ENCODE measurements at places on chromosomes 3 and 15.

DNA sequence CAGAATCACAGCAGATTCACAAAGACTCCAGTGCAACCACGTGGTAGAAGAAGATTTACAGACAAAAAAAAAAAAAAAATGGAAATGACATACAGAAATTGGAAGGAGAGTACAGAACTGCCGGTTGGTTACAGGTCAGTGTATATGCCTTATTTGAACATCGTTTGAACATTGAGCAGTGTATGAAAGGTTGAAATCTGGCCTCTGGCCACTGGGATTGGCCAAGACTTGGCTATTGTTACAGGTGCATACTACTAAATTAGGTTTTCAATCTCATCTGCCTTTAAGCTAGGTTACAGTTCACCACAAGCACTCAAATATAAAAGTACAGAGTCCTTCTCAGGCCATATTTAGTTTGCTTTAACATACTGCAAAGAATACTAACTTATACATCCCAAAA is 59.8 kb downstream of the THBS1 start:
- no peak for DNase-seq

DNA sequence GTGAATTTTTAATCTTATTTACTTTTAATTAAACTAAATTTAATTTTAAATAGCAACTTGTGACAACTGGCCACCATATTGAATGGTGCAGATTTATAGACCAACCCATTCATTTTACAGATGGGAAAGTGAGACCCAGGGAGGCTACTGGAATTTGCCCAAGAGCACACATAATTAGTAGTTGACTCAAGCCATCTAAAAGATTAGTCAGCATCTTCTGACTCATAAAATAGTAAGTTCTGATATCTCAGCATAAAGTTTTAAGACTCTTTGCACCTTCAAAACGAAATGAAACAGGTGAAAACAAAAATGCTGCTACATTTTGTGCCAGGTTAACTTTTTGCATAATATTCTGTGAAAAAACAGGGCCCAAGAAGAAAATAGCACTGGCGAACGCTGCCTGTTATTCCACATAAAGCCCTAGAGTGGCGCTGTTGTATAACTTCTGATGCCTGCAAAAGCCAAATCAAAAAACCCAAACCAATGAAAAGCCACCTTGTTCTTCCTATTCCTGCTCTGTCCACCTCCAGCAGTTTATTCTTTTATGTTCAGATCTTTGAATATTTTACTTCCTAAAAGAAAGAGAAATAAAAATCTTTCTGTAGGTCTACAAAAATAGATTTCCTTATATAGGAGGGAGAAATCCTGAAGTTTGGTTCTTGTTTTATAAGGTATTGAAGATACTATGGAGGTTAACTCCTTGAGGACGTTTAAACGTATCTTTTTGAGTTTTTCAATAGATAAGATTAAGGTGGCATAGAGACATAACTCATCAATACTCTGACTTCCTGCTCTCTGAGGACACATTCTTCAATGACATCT is 62.8 kb downstream of the OTOL1 start:
- no peak for DNase-seq

GRCh38 chr3:129689036-129689435 is 82.6 kb upstream of the PLXND1 start:
- DNase-seq, result no peak

GRCh38 chr3:194168994-194169393 is 33.0 kb downstream of the HES1 start:
- no peak for DNase-seq

DNA sequence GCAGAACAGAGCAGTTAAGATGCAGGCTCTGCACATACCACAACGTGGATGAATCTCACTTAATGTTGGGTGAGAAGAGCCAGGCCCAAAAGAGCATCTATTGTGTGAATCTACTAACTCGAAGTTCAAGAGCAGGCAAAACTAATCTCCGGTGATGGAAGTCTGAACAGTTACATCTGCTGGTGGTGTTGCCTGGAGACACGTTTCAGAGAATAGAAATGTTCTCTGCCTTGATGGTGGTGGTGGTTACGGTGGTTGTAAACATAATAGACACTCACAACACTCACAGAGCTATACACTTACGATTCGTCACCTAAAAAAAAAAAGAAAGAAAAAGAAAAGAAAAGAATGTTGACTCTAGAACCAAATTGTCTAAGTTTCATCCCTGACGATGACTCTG is 86.8 kb downstream of the LIPC start:
- DNase-seq, result no peak

DNA sequence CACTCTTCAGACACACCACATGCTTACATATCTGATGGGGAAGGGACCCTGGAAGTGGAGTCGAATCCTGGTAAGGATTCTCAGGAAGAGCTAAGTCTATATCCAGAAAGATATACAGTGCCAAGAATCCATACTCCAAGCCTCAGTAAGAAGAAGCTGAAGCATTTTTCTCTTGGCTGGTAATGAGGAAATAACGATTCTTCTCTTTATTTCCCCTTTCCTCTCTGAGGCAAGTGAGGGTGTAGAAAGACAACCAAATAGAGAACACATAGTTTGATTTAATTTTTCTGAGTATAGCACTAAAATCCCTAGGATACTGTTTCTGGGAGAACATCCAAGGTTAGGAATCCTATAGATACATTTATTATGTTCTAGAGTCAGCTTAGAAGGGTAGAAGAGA is 857.3 kb downstream of the TUSC7 start:
- DNase-seq, result no peak

DNA sequence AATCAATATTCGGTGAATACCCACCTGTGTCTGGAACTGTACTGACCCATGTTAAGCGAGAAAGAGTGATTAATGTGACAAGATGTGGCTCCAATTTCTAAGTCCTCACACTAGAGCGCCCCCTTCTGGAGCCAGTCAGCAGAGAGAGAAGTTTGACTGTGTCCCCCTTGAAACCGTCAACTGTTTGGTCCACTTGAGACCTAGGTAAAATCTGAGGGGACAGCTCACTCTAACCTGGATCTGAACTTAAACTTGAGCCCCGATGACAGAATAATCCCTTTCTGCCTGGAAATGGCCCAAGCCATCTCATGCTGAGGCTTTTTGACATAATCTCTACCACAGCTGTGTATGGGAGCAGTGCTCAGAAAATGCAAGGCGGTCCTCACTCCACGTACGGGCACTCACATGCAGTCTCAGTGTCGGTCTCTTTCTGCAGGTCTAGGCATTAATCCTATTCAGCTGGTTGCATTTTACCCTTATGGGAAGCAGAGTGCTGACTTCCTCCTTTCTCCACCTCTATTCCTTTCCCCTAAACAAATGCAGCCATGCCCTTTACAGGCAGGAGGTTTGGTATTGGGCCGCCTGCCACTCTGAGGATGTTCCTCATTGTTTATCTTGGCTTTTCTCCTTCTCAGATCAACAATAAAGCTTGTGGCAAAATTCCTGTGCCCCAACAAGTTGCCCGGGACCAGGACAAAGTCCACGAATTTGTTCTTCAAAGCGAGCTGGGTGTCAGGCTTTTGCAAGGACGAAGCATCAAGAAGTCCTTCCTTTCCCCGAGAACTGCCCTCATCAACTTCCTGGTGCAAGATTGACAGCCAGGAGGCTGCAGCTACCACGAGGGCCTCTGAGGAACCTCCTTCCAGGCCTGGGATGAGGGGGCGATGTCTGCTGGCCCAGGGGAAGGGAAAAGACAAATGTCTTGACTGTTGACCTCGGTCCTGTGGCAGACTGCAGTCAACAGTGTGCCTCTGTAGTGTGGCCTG is 47.5 kb upstream of the LIMD1 start:
- no peak for DNase-seq

DNA sequence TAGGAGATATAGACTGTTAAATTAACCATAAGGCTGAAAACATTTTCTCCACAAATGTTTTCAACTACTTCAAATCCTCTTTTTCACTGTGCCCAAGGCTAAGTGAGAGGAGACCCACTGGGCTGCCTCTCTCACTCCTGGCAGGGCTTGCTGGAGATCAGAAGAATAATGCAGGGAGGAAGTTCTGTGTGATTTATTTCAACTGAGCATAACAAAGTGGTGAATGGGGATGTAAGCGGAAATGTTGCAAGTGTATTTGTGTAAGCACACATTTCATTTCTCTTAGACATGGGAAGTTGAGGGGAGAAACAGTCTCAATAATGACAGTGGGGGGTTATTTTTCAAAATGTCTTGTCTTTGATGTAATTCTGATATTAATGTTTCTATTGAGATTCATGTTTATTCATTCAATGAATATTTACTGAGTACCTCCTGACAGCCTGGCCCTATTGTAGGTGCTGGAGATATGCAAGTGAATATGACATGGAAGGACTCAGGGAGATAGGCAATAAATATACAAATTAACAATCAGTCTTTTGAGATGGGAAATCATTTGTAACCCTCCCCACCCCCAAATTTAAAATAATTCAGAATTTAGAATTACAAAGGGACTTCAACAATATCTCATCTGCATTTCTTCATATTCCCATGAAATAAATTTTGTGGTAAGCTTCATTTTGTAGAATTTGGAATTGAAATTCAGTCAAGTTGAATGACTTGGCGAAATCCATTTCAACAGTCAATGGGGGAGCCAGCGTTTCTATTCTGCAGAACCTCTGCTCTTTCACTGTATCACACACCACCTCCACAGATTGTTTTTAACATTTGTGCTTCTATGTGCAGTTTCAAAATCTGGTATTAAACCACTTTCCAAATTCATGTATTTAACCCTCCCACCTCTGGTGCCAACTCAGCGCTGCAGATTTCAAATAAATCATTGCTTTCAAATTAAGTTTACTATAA is 247.2 kb downstream of the SLC9A9 start:
- DNase-seq, result no peak

- no peak for DNase-seq
Observed at GRCh38 chr3:38555926-38556325, 59.8 kb downstream of the EXOG start.

- no peak for DNase-seq
Observed at GRCh38 chr3:112635674-112636073, 5.3 kb downstream of the CCDC80 start.

DNA sequence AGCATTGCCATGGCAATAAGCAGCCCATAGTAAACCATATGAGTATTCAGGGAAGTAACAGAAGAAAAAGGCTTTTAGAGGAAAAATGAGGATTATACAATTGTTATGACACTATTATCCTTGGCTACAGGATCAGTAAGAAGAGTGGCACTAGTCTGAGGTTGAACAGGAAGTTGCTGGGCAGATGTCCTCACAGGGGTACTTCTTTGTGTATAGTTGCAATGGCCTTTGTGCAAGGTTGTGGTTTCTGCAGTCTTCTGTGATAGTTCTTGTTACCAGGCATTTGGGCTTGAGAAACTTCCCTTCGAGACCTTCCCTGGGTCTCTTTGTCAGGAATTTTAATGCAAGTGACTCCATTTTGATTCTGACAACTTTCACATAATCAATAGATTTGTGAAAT is 100.6 kb upstream of the ATP11B start:
- DNase-seq, result no peak

DNA sequence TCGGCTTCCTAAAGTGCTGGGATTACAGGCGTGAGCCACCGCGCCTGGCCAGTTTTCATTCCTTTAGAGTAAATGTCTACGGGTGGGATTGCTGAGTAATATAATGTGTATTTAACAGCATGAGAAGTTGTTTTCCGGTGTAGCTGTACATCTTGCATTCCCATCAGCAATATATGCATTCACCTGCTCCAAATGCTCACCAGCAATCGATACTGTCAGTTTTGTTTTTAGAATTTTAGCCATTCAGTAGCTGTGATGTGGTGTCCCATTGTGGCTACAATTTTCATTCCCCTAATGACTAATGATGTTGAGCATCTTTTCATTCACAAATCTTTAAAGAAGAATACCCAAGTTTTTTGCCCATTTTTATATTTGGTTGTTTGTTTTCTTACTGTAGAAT is 134.8 kb upstream of the RGMA start:
- no peak for DNase-seq

GRCh38 chr3:186942168-186942567 is 11.8 kb downstream of the ST6GAL1 start:
- DNase-seq, result no peak

DNA sequence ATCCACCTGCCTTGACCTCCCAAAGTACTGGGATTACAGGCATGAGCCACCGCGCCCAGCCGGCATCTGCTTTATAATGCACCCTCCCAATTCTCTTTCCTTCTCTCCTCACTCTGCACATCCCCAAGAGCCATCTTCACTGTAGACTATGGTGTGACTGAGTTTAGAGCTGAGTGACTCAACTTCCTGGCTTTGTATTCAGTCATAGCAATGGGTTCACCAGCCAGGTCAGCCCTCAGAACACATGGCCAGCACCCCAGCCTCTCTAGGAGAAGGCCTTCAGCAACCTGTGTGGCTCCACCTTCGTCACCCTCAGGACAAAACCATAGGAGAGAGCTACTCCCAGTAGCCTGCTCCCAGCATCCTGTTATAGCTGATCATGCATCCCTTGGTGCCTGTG is 33.0 kb downstream of the ARID3B start:
- DNase-seq, result no peak

Measured in activated CD8-positive, alpha-beta memory T cell treated with anti-CD3 and anti-CD28 coated beads for 1 hour (primary cell).